ENCODE measurements at places on chromosomes 2 and 18.

DNA sequence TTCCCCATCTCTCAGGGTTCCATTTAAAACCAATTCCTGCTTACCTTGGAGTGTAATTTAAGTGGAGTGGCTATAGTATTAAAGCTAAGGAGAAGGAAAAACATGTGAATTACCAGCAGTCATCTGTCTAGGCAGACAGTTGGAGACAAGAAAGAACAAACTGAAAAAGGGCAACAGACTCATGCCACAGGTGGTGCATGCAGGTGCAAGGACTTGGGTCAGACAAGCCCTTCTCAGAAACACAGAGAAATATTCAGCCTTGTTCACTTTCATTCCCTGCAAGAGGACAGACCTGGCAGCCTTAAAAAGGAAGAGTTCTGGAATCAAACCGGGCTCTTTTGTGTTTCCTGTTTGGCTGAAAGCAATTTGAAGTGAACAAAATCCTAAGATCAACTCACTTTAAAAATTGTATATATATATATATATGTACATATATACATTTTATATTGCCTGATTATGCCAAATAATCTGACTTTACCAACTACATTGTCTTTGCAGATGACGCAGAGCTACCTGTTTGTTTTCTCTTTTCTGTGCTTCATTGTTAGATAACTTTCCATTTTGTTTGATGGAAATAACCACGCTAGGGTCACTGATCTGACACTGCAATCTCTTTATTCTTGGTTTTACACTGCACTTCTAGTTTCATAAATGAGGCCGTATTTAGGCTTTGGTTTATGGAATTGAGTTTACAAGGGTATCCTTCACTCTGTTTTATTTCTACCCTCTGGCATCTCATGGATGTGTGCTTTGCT, 35.1 kb upstream of the VPS54 start:
- no peak for DNase-seq

- no peak for DNase-seq
Observed at GRCh38 chr2:146246736-146247523, 1597.9 kb upstream of the ACVR2A start.

DNA sequence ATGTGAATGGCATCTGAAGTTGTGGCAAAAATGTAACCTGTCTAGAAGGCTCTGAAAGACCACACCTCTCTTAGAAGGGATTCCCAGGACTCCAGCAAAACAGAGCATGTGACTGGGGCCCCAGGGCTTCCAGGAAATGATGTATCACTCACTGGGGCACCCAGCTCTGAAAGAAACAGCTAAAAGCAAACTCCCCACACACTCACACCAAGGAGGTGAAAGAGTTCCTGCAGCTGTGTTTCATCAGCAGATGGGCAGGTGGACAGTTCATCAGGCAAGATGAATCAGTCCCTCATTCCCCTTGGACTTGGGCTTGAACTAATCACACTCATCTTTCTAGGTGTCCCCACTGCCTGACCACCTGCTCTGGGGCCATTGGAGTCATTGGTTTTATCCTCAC, 76.2 kb downstream of the CCBE1 start:
- no peak for DNase-seq

DNA sequence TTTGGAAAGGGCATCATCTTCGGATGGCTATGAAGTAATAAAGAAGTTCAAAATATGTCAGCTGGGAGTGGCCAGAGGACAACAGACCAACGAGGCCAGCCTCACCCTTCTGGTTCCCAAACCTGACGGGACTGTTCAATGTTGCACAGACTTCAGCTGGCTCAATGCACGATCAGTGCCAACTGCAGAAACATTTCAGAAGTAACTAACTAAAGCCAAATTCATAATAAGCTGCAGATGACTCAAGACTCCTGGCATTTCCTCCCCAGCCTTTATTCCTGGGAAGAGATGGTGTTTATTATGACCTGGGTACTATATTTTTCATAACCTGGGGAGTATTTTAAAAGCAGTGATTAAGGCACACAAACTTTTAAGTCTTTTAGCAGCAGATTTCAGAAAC, 3.8 kb upstream of the ATP6V1C2 start:
- DNase-seq, result no peak

GRCh38 chr2:126639276-126639675, 16.7 kb upstream of the GYPC start:
- DNase-seq, result no peak

DNA sequence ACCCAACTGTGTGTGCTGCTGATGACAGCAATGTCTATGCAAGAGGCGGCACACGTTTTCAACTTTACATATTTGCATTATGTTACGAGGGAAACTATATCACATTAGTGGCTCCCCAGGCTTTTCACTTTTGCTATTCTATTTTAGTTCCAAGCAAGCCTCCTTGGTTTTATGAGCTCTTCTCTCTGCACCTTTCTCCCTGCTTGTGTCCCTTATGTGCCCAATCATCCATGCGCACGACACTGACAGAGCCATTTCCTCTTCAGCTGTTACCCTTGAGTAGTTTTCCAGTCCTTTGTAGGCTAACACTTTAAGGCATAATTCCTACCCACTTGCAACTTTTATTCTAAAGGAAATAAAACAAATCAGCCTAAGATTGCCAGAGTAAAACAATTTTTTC, 154.3 kb downstream of the TCF4 start:
- DNase-seq, result no peak

DNA sequence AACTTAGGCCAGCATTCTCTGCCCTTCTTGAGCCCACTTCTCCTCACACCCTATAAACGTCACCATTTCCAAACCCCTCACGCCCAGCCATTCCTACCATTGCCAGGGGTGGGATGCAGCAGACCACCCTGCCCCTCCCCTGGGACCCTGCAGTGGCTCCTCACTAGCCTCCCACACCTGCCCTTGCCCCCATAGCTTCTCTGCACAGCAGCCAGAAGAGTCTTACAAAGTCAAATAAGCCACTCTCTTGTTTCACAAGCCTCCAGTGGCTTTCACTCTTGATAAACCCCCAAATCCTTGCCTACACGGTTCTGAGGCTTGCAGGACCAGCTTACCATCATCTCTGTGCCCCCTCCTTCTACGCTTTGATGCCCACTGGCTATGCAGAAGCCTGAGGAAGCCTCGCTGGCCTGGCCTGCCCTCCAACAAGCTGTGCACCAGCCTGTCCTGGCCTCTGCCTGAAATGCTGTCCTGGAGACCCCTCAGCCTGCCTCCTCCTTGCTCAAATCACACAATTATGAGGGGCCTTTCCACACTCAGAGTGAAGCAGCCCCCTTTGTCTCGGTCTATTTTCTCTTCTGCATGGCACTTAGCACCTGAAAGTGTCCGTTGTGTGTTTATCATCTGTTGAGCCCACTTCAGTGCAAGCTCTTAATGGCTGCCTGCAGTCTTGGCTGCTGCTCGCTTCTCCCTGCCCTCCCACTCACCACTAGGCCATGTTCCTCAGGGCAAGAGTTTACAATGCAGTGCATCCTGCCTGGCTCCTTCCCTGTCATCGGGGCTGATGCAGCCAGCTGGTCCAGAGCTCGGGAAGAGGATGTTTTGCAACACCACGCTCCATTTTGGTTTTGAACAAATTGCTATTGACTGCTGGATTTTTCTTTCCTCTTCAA, 82.6 kb upstream of the RGPD5 start:
- no peak for DNase-seq

GRCh38 chr2:64462940-64463700, 9.2 kb downstream of the LGALSL start:
- DNase-seq, result no peak

DNA sequence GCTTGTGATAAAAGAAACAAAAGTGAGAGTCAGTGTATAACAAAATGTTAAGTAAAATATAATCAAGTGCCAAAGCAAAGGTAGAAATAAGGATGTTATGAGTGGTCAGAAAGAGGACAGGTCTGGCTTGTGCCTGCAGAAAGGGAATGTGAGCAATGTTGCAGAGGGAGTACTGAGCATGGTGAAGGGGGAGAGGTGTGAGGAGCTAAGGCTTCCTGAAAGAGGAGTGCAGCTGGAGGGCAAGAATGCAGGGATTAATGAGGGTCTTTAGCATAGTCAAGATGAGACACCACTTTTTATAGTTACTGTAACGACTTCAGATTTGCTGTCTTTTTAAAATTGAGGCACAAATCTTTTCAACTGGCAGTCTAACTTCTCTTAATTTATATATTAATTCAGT, 22.0 kb upstream of the FIGN start:
- no peak for DNase-seq

DNA sequence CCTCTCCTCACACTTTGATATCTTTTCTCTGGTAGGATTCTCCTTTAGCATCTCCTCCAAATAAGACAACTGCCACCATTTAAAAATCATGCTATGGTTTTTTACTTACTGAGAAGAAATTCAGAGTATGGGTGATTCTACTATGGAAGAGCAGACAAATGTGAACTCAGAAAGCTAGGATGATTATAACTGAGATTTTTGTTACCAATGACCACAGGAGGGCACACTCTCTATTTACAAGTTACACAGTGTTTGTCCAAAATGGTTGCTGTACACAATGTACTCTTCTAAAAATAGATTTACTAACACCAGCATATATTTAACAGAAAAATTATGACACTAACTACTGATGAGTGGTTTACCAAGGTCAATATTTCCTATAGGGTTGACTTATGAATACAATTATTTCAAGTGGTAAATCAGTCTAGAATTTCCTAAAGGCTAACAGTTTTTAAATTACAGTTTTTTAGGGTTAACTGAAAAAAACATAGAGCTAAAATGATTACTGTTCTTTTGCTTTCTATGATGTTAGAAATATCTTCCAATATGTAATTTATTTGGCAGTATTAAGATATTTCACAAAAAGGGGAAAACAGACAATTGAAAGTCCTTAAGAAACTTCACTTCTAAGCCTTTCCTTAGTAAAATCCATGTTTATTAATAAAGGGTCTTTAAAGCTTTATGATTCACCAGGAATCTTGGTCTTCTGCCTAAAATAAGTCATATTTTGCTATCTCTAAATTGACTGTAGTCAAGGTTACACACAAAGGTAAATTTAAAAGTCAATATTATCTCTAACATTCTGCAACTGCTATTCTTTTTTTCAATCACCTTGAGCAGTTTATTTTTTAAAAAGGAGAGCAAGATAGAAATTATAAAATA, 57.2 kb downstream of the MAP4K3 start:
- DNase-seq, result no peak

- no peak for DNase-seq
Observed at GRCh38 chr2:121436918-121437317, 93.8 kb upstream of the RNU4ATAC start.

GRCh38 chr2:85582492-85582891, 1.7 kb upstream of the VAMP5 start:
- DNase-seq, result no peak

DNA sequence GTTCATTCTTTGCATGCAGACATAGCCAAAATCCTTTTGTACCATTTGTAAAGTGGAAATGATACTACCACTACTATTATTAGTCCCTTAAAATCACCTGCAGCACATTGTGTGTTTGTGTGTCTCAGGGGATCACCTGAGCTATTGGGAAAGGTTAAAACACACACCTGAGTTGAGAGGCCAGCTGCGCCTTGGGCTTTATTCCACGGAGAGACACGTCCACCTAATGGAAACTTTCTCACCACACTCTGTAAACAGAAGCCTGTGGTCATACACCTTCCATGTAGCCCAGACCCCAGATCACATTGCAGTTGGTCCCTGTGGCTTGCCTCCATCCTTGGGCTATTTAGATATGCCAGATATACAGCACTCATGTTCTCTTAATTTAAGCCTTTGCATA, 81.8 kb upstream of the SH3BP4 start:
- DNase-seq, result no peak

DNA sequence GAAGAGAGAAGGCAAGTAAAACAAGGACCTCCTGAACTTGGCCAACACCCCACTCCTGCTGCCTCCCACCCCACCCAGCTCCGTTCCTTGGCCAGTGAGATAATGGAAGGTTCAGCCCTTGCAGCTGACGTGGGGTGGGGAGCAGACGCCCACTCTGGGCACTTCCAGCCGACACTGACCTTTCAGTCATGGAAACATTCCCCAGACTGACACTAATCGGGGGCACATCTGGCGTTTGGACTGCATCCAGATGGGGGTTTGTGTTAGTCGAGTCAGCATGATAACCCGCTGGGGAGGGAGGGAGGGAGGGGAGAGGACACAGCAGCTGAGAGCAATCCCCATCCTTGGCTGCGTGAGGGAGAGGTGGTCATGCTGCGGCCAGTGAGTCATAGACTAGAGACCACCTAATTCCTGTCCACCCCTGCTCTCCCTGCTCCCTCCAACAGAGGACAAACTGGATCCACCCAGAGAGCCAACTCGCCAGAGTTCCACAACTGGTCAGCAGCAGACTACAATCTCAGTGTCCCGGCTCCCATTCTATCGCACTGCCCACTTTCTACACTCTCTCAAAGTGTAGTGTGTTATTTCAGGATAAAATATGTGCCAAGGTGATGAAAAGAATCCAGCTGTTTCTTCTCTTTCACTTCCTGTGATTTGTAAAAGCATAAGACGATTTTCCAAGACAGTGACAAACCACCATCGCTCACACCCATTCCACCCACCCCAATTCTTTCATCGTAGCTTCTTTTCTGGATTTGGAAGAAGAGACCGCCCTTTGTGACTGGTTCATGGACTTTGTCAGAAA, 115.4 kb upstream of the PKDCC start:
- DNase-seq, result no peak

DNA sequence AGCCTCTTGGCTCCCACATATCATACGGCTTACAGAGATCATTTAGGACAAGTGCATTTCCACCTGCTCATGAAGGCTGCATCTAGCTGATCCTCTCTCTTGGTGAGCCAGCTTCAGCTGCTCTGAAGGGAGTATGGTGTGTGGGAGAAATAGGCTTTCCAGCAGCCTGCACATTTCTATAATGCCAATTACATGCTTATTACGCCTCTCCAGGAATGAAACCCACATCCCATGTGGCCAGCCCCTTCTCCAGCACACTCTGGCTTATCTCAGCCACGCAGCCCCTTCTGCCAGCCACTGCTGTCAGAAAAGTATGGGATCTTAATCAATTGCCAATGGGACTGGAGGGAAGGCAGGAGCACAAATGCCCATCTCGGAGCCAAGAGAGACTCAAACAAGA, 117.5 kb downstream of the GALNT14 start:
- no peak for DNase-seq

DNA sequence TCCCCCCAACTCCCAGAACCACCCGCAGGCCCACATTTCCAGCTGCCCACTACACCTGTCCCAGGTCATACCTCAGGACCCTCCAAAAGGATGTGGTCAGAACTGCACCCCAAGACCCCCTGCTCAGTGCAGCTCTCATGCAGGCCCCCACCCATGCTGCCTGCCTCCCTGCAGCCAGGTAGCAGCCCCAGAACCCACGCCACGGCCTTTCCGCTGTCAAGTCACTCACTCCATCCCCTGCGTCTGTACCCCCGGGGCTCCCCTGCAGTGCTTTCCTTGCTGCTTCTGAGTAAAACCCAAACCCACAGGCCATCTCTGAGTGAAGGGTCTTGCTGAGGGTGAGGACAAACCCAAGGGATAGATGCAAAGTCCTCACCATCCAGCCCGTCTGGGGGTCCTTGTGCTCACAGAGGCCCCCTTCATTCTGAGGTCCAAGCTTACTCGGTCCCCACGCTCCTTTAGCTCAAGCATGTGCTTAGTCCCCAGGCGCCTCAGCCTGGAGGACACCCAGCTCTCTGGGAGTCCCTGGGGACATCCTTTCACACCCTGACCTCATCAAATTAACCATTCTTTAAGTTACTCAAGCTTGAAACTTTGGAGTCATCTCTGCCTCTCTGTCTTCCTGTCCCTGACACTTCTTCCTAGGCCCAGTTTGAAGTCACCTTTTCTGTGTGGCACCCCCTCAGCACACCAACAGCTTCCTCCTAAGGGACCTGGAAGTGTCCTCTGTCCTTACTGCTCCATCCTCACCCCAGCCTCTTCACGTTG, 130.1 kb downstream of the SMAD7 start:
- no peak for DNase-seq

GRCh38 chr2:20585710-20586594, 64.9 kb downstream of the HS1BP3 start:
- DNase-seq, result no peak

GRCh38 chr2:237983922-237984321, 17.1 kb downstream of the UBE2F start:
- DNase-seq, result no peak

All from NCI-H1436 treated with DMSO at 0.1 percent for 48 hours (cell line).